ENCODE measurements at places on chromosomes 11 and 22. TPM values are rescaled to one million over a fixed set of nuclear protein-coding genes. Genes with fewer than 3 reads are reported as not detected.

The SF1 gene
- 320 TPM for total RNA-seq

The RBMXL2 gene
- total RNA-seq = 0.13 TPM

The KCNK4 gene
- total RNA-seq = not detected

The NXPE1 gene
- 0.25 TPM for total RNA-seq

The POLA2 gene
- total RNA-seq = 6.5 TPM

GRCh38 chr11:107678632-107678971 is 33.3 kb downstream of the SLN start:
- no peaks in the 10 kb centered on the region for H3K27me3 ChIP-seq
- H3K4me3 ChIP-seq = no peak overlapping the region
- H3K36me3 ChIP-seq = no peaks in the 10 kb centered on the region
- no peaks in the 10 kb centered on the region for H3K4me1 ChIP-seq
- no peak overlapping the region for H3K27ac ChIP-seq

DNA sequence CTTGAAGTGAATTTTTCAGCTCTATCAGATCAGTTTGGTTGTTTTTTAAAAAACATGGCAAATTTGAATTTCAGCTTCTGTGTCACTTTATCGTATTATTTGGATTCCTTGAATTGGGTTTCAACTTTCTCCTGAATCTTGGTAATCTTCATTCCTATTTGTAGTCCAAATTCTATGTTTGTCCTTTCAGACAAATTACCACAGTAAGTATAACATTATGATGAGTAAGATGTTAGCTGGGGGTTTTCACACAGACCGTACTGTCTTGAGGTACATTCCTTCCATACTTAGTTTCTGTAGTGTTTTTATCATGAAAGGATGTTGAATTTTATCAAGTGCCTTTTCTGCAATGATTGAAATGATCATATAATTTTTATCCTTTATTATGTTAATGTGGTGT is 28.0 kb downstream of the OR5B17 start:
- no peaks in the 10 kb centered on the region for H3K27me3 ChIP-seq
- DNase-seq = no peak
- H3K4me1 ChIP-seq = no peaks in the 10 kb centered on the region
- H3K36me3 ChIP-seq = no peaks in the 10 kb centered on the region
- H3K27ac ChIP-seq = no peak overlapping the region

DNA sequence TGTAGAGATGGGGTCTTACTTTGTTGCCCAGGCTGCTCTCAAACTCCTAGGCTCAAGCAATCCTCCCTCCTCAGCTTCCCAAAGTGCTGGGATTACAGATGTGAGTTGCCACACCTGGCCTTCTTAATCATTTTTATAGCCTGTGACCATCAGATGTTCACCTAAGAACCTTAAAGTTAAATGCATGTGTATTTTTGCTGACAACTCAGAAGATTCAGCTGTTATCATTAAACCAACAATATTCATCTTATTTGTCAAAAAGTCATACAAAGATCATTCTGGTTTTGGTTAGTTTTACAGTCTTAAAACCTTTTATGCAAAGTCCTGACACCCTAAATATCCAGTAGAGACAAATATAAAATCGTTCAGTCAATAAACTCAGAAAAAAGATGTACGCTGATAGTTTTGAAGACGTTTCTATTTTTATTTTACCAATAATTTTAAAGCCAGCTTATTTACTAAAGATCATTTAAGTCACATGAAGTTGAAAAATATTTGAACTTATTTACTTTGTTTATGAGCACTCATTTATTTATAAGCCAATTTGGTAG is 22.2 kb downstream of the CLDN5 start:
- H3K4me1 ChIP-seq = no peaks in the 10 kb centered on the region
- DNase-seq = no peak
- H3K27ac ChIP-seq = no peak overlapping the region
- H3K36me3 ChIP-seq = no peaks in the 10 kb centered on the region

DNA sequence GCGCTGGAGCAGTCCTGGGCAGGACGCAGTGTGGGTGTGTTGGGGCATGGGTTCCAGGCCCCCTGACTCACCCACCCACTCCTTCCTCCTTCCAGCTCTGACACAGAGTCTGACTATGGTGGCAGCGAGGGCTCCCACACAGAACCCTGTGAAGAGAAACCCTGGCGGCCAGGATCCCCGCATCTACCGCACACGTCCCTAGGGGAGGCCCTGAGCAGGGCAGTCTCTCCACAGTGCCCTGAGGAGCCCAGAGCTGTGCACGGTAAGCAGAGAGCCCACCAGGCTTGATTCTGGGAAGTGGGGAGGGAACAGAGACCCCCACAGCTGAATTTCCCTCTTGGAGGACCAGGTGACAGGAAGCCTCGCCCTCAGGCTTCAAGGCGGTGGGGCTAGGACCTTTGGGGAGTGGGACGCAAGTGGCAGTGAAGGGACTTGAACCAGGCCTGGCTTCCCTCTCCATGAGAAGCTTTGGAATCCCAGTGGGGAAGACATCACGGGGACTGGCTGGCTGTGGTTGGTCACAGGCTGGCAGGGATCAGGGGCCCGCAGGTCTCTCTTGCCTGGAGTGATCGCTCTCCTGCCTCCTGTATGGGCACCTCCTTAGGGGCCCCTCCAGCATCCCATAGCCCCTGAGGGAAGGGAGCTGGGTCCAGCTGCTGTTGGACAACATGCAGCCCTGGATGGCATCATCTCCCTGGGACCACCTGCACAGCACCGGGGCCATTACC is 96.4 kb upstream of the PARVA start:
- H3K27me3 ChIP-seq = no peaks in the 10 kb centered on the region
- DNase-seq = no peak
- no peaks in the 10 kb centered on the region for H3K4me1 ChIP-seq
